Stimulated activated CD4-positive, alpha-beta T cell treated with anti-CD3 and anti-CD28 coated beads, Interleukin-2, amount 100 ng/mL, for 4 hours (primary cell): ENCODE measurements at places on chromosomes 2 and 18.

DNA sequence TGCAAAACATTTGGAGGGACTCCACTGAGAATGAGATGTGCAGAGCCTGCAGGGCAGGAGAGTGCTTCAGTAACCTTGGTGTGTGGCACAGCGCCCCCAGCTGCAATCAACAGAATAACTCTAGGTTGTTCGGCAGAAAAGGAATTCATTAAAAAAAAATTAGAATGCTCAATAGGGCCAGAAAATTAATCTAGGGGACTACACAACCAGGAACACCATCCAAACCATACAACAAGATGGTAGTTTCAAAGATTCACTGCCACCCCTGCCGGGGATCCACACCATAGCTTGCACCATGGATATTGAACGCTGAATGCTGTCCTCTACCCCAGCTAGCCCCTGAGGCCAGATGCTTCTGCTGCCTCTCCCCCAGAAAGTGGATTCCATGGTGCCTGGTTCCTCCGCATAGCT lies 50.1 kb downstream of the THUMPD2 start:
- no peak for DNase-seq

DNA sequence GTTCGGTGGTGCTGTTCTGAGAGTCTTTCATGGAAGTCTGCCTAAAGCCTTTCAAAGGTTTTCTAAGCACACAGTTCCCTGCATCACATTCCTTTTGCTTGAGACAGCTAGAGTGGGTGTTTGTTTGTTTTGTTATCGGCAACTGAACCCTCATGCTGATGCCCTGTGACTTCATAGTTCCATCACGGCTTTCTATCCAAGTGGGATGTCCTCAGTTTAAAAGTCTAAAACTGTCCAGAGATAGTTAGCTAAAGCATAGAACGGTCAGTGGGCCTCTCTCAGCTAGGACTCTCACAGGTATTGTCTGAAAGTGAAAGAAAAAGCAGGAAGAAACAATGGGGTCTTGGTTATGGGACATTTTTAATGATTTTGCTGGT lies 337.3 kb downstream of the OSR1 start:
- no peak for DNase-seq

- DNase-seq, result no peak
Observed at GRCh38 chr2:54204476-54204875, 51.6 kb downstream of the TSPYL6 start.

DNA sequence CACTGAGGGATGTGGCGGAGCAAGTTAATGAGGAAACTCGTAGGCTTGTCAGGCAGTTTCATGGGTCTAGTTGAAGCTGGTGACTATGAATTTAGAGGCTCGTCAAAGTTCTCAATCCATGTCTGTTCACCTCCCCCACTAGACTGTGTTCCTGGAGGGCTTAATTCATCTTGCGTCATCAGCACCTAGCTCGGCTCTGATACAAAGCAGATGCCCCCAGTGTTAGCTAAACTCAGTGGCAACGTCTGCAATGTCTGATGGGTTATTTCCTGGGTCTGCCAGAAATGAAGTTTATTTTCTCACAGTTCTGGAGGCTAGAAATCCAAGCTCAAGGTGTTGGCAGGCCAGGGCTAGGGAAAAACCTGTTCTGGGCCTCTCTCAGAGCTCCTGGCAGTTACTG lies 140.6 kb downstream of the PID1 start:
- DNase-seq, result no peak

- no peak for DNase-seq
Observed at GRCh38 chr2:212173331-212173730, 365.3 kb downstream of the ERBB4 start.

- DNase-seq, result no peak
Observed at GRCh38 chr2:230217424-230217823, 2.4 kb downstream of the SP110 start.

DNA sequence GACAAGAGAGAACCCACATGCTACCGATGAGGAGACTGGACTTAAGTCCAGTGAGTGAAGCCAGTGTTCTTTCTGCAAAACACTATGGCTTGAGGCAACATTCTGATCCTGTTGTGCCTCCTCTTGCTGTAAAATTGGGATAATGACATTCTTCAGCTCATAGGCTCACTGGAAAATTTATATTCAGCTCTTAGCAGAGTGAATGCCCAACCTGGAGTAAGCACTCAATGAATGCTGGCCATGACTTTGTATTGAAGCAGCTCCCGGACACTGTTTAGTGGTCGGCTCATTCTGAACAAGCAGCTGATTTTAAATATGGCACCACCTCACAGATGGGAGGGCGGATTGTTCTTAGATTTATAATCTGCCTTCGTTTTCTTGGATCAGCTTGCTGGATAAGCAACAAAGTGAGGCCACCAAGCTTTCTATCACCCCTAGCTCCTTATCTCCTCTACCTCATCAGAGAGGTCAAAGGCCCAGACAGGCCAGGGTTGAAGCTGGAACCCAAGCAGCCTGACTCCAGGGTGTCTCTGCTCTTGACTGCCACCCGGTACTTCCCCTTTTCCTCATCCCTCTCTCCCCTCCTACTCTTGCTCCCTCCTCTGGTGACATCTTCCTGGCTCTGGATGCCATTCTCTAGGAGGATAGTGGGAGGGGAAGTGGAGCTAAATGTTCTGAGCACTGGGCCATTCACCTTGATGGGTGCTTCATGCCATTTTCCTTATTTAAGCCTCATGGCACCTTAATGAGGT lies 11.5 kb downstream of the SLC9A4 start:
- no peak for DNase-seq

GRCh38 chr2:64667535-64667934 lies 13.8 kb upstream of the SERTAD2 start:
- DNase-seq, result no peak

DNA sequence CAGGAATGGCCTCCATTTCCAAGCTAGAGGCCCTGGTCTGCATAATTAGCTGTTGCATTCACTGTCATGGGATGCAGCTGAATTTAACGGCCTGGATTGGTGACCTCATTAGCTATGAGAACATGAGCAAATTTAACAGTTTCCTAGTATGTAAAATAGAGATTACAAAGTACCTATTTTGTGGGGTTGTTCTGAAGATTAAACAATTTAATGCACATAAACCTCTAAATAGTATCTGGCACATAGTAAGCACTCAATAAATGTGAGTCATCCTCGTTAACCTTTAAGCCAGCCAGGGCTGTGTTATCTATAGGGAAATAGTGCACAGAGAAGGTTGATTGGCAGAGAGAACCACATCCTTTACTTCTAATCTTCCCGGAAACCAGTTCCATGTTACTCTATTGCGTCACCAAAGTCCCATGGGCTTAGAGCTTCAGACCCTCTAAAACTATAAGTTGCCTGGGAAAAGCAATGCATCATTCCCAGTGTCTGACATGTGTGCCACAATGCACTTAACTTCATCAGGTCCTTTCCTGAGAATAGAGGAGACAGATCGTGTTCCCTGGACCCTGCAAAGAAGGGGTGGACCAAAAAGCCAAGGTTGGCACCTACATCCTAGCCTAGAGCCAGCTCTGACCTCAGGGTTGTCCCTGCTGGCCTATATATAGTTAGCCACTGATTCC lies 196.5 kb downstream of the LNPK start:
- DNase-seq, result no peak

- no peak for DNase-seq
Observed at GRCh38 chr2:191622374-191623320, 55.3 kb upstream of the NABP1 start.

DNA sequence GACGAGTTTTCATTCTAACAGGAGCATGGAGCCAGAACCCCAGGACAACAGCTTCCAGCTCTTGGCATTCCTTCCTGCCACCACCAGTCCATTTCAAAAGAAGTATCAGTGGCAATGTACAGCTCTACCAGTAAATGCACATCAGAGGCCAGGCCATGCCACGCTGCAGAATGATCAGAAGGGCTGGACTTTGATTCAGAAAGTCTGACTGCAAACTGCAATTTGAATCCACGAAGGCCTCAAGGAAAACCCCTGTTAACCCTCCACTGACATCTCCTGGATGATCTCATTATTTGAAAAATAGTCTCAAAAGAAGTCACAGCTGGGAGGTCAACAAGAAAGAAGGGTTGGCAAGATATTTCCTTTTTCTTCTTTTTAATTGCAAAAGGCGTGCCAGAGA lies 119.2 kb downstream of the MYO5B start:
- no peak for DNase-seq

- no peak for DNase-seq
Observed at GRCh38 chr2:14306268-14306861, 326.2 kb upstream of the LRATD1 start.

- DNase-seq, result no peak
Observed at GRCh38 chr2:67808112-67808511, 254.7 kb downstream of the C1D start.
